ENCODE measurements at places on chromosomes 2 and 18.

DNA sequence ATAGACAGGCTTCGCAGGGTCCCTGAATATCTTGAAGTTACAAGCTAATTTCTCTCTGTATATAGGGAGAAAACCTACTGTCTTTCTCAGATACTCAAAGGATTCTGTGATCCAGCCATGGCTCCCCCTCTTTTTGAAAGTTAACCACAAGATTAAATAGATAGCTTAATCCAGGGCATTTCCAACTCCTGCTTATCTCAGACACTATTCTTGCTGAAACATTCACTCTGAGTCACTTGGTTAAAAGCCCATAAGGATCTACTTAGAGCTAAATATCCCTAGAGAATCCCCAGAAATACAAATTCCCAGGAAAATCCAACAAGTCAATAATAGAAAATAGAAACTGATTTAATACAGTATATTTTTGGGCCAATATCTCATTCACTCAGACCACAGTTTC is 179.1 kb upstream of the LYPD1 start:
- no peak for DNase-seq

GRCh38 chr2:196486146-196486545 is 153.4 kb upstream of the CCDC150 start:
- DNase-seq: no peak

DNA sequence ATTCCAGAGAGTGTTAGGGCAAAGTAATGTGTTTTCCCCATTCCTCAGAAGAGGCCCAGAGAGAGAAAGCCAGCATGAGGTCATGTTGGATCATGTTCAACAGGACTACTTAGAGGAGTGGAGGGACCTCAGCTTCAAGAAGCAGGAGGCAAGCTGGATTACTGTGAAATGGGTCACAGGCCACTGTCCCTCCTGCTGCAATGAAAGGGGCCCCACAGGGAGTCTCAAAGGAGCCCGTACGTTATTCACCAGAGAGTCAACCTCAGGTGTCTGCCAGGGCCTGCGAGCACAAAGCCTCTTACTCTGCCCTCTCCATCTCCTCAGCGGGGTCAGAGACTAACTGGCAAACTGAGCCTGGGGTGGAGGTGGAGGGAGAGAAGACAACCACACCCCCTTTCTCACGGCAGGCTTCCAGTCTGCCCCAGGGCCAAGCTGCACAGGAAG is 27.2 kb upstream of the ACYP2 start:
- DNase-seq: no peak

DNA sequence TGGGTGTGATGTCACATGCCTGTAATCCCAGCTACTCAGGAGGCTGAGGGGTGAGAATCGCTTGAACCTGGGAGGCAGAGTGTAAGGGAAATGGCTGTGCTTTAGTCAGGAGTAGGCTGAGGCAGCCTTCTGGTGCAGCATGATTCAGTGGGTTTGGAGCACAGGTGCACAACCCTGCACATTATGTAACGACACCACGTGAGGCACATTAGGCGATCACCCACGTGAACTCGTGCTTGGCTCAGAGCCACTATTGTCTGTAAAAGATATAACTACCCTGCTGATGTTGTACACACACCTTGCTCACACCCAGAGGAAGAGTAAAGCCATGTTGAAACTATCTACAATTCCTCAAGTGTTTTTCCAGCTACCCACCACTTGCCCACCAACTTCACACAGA is 54.8 kb upstream of the ZC3H15 start:
- DNase-seq: no peak

- no peak for DNase-seq
These were observed 68.2 kb downstream of the MAP4K3 start for GRCh38 chr2:39368846-39369245.

DNA sequence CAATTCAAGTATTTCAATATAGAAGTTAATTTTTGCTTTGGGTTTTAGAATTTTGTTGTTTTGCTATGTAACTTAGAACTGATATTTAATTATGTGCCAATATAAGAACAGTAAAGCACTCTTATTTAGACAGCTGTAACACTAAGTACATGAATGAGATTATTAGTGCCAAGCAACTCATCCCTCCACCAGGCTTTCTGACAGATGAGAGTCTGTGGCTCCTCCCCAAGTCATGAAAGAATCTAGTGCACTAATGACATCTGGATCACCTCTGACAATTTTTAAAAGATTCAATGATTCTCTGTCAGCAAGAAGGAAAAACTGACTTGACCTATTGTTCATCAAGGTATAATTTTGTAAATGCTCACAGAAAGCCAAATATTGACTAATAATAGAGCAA is 67.8 kb downstream of the TMEFF2 start:
- no peak for DNase-seq

DNA sequence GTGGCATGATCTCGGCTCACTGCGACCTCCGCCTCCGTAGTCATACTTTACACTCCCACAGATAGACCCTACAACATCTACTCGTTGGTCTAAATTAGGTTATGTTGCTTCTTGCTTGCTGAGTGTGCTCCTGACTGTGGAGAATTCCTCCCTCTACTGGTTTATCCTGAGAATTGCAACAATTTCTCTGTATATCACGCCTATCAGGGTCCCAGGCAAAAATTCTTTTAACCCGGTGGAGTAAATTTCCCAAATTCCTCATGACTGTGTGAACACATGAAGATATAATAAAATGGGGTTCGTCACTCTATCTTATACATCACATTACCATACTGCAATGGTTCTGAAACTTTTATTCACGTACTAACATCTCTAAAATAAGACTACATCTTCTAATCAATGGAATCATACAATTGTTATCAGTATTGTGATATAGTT is 156.7 kb downstream of the EVA1A start:
- DNase-seq: no peak

DNA sequence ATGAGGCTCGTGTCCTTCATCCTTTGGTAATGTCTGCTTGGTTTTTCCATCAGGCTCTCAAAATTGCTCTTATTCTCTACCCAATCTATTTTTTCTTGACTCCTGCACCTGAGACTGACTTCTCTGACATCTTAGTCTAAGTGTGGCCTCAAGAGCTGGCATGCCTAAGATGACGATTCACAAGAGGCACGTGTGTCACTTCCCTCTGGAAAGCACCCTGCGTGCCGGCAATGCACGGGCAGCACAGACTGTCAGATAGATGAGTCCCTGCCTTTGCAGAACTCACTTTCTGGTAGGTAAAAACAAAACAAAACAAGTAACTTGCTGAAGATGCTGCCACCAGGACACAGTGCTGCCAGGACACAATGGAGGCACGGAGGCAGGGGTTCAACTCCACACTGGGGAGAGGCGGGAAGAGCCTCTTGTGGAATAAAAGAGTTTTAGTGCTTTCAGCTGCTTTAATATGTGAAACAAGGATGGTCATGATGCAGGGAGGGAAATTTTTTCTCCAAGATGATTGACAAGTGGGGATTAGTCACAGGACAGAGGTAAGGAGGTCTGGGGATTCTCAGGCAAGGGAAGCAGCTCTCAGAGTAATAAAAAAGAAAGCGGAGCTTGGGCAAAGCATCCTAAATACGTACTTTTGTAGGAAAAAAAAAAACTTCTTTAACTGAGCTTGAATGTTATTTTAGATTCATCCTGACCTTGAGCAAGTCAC is 27.3 kb downstream of the CYB5A start:
- DNase-seq: no peak

- DNase-seq: no peak
These were observed 68.7 kb upstream of the HPCAL1 start for GRCh38 chr2:10234013-10234306.

DNA sequence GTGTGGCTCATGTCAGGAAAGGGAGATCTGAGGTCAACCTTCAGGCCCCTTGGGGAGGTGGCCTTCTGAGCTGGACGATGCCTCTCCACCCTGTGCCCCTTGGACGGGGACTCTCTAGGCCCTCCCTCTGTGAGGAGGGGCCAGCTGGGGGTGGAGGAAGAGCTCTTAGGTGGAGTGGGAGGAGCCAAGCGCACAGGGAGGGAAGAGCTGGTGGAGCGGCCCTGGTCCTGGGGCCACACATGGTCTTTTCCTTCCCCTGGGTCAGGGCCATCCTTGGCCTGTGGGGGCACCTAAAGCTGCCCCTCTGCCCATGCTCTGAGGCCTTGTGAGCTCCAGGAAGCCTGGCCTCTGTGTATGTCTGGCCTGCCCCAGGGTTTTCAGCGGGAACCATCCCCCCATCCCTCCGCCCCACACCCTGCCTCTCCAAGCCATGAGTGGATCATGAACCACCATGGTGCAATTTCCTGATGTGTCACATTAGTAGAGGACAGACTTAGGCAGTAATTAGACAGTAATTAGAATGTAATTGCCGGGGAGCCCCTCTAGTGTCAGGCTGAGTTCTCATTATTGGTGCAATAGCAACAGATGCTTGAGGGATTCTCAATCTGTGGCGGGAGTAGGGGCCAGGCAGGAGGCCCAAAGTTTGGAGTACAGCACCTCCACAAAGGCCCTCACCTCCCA is 63.0 kb downstream of the GLI2 start:
- DNase-seq: no peak

- peak; percentile 40 for DNase-seq
These were observed 13.3 kb upstream of the DUSP2 start for GRCh38 chr2:96158554-96158940.

DNA sequence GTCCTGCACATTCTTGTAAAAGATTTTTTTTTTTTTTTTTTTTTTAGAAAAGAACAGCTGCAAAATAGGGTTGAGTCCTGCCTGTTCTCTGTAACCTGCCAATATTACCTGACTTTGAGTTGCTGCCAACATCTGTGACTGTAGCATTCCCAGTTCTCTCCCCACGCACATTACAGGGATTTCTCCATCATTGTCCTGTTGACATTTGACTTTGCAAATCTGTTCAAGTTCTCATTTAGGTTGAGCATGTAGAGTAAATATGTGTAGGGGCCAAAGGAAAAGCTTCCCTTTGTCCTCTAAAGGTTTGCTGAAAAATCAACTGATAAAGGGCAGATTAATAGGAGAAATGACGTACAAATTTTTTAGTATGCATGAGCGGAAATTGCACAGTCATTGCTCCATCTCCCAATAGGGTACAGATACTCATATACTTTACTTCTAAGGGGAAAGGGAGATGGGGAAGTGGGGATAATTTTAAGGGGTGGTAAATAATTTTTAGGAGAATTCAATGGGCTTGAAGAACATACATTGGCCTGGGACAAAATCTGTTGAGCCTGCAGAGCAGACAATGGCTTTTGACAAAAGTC is 385.5 kb downstream of the PIK3C3 start:
- no peak for DNase-seq

GRCh38 chr2:5385596-5385995 is 306.6 kb upstream of the SOX11 start:
- no peak for DNase-seq

- no peak for DNase-seq
These were observed 33.9 kb downstream of the RBMS1 start for GRCh38 chr2:160459538-160460332.

GRCh38 chr2:51258301-51258700 is 226.4 kb upstream of the NRXN1 start:
- no peak for DNase-seq

GRCh38 chr2:84717302-84717701 is 163.6 kb downstream of the TRABD2A start:
- DNase-seq: no peak

DNA sequence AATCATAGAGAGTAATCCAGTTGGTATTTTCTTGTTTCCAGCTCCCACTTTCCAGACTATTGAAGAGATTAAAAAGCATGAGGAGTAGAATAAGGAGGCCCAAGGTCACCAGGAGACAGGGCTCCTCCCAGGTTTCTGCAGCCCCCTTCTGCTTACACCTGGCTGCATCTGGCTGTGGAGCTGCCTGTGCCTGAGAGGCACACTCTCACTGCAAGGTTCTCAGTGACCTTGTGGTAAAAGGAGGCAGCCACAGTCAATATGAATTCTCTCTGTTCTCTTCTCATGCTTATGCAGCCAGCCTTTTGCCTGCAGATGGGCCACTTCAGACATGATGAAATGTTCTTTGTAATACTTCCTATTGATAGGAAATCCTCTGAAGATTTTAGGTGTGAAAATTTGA is 233.7 kb downstream of the MYO3B start:
- no peak for DNase-seq

DNA sequence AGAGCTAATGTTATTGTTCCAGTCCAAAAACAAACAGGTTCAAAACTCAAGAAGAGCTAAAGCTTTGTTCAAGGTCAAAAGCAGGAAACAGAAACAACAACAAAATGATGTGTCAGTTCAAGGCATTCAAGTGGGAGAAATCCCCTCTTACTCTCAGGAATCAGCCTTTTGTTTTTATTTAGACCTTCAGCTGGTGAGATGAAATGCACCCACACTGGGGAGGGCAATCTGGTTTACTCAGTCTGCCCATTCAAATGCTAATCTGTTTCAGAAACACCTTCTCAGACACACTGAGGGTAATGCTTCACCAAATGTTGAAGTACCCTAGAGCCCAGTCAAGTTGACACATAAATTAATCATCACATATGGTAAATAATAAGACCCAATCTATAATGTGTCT is 150.6 kb downstream of the TMX3 start:
- DNase-seq: no peak

GRCh38 chr2:189933041-189933440 is 129.5 kb downstream of the MSTN start:
- DNase-seq: no peak

- no peak for DNase-seq
These were observed 394.5 kb downstream of the DLGAP1 start for GRCh38 chr18:4060427-4061281.

DNA sequence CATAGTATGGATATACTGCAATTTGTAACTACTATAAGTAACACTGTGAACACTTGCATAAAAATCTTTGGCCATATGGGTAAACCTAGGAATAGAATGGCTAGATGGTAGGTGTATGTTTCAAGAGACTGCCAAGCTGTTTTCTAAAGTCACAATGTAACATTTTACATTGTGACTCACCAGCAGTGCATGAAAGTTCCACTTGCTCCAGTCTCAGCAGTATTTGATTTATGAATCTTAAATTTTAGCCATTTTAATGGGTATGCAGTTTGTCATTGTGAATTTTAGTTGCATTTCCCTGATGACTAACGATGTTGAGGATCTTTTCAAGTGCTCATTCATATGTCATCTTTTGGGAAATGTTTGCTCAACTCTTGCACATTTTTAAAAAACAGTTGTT is 86.1 kb downstream of the FARSB start:
- DNase-seq: no peak

DNA sequence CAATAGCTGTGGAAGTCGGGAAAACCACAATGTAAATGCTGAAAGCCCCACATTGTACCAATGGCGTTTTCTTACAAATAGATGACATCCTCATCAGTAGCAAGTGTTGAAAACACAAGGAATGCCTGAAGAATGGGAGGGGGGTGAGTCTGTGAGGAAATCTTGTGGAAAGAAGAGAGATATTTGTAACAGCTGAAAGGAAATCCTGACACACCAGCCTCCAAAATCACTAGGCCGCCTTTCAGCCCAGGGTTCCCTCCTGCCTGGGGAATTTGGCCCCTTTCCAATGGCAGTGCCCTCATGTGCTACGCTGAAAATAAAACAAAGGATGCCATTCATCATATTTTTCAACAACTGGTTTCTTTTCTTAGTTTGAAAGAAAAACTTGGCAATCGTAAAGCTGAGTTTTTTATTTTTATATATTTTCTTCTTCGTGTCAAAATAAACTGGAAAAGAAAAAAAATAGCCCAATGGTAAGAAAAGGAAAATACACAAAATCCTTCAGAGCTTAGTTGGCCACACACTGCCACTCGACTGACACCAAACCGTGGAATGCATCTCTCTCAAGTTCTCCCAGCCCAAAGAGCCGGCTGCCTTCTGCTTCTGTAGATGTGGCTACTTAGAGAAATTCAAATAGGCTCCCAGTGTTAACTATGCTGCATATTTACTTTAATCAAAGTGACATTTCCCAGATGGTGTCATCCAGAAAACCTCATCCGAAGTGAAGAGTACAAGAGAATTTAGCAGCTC is 52.0 kb downstream of the FTCDNL1 start:
- peak; percentile 72 for DNase-seq

- no peak for DNase-seq
These were observed 536 bp downstream of the PDE1A start for GRCh38 chr2:182426082-182426917.

Measured in sciatic nerve (tissue), 2 donors.